ENCODE measurements at places on chromosomes 16 and 17.

DNA sequence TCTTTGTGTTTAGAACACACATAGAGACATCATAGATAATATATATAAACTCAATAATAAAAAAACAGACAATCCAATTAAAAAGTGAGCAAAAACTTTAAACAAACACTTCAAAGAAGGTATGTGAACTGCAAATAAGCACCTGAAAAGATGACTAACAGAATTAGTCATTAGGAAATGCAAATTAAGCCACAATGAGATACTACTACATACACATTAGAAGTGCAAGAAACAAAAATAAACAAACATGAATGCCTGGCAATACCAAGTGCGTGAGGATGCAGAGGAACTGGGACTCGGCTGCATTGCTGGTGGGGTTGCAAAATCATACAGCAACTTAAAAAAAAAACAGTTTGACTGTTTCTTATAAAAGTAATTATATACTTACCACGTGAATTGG lies 799.0 kb downstream of the KCNJ2 start:
- DNase-seq, result no peak

DNA sequence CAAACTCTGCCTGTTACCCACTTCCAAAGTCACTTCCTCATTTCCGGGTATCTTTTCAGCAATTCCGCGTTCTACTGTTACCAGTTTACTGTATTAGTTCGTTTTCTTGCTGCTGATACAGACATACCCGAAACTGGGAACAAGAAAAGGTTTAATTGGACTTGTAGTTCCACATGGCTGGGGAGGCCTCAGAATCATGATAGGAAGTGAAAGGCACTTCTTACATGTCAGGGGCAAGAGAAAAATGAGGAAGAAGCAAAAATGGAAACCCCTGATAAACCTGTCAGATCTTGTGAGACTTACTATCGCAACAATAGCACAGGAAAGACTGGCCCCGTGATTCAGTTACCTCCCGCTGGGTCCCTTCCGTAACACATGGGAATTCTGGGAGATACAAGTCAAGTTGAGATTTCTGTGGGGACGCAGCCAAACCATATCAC lies 30.9 kb downstream of the PAFAH1B1 start:
- DNase-seq, result no peak

GRCh38 chr16:85931596-85932402 lies 32.8 kb downstream of the IRF8 start:
- no peak for DNase-seq

GRCh38 chr16:77987810-77988209 lies 34.5 kb upstream of the CLEC3A start:
- DNase-seq, result no peak

DNA sequence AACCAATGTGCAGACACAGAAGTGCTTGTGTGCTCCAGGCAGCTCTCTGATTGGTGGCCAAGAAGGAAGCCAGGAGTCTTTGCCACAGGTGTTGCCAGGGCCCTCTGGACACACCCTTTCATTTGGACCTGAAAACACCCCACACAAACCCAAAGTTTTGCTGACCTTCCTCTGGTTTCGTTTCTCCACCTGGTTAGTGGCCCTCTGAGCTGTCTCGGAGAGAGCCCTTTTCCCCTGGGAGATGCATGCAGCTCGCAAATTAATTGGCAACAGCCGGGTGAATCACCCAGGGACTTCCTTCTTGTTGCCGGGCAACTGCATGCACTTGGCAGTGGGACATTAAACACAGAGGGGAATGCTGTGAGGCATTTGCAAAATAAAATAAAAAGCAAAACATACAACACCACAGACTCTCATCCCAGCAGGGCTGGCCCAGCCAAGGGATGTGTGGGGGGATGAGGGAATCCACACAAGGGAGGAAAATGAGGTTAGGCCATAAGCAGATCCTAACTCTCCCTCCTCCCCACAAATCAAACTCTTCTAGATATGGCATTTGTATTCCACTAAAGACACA lies 286.6 kb downstream of the SOX9 start:
- DNase-seq, result peak; percentile 90

DNA sequence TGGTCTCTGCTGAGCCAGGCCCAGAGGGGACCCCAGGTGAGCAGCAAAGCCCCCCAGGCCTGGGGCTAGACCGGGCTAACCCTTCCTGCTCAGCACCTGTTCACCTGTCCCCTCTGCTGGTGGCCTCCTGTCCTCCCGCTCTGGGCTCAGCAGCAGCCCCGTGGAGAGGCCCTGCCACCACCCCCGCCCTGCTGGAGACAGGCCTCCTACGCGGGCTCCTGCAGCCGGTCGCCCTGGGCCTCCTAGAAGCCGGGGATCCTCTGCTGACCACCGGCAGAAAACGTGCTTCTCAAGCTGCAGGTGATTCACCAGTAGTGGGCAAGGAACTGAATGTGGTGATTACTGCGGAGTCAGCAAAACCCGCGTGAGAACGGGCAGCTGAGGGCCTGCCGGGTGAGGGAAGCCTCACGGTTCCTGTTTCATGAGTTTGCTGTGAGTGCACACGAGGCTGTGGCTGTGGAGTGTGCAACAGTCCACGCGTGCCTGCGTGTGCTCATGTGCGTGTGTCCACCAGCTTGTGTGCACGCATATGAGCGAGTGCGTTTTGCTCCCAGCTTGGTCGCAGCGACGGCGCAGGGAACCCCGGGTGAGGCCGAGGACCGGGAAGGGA lies 792 bp downstream of the SECTM1 start:
- DNase-seq, result no peak

- DNase-seq, result peak; percentile 76
Measured at GRCh38 chr16:51665436-51665998, 514.4 kb upstream of the SALL1 start.

DNA sequence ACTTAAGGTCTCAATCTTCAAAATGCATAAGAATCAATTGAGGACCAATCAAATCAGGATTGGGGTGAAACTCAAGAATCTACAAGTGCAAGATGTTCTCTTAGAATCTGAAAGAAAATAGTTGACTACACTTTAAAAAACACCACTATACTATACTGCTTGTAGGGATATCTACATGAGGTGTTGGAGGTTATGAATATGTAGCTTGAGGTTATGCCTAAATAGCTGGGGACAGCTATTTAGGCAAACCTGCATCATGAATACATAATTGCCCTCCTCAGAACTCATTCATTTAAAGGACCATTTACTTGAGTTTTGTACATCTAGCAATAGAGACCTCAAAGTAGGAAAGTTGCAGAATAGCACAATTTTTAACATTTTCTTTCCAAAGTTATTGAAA lies 40.1 kb downstream of the KCNJ16 start:
- no peak for DNase-seq

GRCh38 chr16:86580791-86581170 lies 2.4 kb downstream of the FOXL1 start:
- DNase-seq, result no peak

GRCh38 chr16:74291577-74292208 lies 4.9 kb upstream of the PSMD7 start:
- DNase-seq, result no peak

DNA sequence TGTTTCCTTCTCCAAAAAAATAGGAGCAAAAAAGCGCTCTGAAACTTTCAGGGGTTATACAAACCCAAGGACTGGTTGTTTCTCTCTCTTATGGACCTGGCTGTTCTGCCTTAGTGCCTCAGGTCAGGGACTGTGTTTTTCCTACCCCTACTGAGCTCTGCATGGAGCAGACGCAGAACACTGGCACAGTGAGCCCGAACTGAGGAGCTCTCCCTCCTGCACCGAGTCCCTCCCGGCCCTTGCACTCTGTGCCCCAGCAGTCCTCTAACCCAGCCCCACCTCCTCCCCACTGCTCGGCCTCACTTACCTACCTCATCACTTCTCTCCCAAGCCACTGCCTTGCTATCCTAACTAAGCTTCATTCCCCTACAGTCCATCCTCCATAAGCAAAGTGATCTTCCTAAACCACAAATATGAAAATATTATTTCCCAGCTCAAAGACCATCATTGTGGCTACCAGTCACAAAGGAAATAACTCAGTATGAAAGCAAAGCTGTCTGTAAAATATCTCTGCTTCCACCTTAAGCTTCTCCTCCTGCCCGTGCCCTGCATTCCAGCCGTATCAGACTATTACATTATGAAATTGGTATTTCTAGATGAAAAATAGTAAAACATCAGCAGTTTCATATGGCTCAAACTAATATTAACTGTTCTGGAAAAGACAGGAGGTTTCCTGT lies 13.6 kb downstream of the MEIOB start:
- no peak for DNase-seq

DNA sequence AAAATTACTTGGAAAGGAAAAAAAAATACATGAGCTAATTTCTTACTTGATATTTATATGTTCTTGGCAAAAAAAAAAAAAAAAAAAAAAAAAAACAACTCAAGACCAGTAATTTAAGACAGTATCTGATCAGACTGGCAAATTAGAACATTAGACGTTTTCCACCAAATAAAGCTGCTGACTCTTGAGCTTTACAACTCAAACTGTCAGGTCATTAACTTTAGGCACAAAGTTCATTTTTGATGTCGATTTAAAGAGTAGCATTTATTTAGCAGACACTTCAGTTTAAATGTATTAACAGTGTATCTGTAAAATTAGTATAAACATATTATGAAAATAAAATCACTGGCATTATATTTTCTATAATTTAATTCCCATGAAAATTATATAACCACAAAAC lies 66.7 kb downstream of the NCOR1 start:
- no peak for DNase-seq

DNA sequence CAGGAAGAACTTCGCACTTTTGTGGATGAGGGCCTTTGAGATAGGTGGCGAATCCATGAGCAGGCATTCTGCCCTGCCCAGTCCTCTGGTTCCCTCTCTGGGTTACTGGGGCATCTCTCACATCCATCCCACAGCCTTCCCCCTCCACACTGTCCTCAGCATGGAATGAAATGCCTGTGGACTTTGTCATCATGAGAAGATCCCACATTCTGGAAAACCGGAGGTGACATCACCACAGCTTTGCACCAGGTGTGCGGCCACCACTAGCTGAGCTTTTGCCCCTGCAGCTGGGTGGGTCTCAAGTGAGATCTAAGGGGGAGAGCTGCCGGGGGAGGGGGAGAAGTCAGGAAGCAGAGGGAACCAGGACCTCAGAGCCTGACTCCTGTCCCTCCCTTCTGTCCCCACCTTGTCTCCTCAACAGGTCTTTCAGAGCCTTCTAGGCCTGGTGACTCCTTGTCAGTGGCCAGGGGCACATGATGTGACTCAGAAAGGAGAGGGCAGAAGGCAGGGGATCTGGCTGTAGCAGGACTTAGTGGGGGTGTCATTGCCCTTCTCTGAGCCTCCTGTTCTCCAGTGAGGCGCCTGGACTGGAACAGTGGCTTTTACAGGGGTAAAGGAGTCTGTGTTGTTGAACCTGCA lies 40.0 kb upstream of the DLX4 start:
- no peak for DNase-seq

- DNase-seq, result peak; percentile 52
Measured at GRCh38 chr17:77454242-77455095, 313.7 kb downstream of the SEC14L1 start.

GRCh38 chr17:51188271-51188833 lies 22.1 kb downstream of the NME2 start:
- DNase-seq, result no peak

DNA sequence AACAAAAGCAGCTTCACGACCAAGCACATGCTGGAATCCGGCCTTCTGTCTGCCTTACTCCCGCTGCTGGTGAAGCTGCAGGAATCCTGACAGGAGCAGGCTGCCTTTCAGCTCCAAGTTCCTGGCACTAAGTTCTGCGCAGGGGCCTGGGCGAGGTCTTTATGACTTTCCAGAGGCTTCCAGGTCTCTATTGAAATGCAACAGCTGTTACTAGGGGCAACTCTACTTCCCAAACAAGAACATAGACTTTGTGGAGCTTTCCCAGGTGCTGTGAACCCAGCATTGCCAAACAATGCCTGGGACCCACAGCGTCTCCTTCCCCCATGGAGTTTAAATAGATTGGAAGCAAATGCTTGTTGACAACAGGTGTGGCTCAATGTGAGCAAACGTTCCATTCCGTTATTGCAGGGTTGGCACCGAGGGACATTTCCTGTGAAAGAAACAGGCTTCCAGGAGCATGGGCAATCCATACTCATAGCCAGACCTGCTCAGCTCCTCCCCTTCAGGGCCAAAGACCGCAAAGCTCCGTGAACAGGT lies 156.0 kb downstream of the CDH13 start:
- peak; percentile 39 for DNase-seq

DNA sequence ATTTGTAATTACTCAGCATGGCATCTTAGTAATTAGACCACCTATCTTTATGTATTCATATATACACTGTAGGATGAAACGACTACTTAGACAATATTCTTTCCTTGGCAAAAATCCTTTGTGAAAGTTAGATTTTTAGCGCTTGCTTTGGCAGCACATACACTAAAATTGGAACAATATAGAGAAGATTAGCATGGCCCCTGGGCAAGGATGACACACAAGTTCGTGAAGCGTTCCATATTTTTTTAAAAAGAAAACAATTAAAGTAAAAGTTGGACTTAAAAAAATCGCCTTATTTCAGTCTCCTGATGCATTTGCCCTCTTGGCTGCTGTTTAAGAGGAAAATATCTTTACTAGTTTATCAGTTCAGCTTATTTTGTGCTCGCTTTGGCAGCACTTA lies 10.5 kb downstream of the IGSF6 start:
- DNase-seq, result no peak

GRCh38 chr17:57603978-57604377 lies 141.1 kb downstream of the CCDC182 start:
- no peak for DNase-seq

GRCh38 chr17:40910441-40910841 lies 25.4 kb upstream of the KRT20 start:
- DNase-seq, result no peak

- no peak for DNase-seq
Measured at GRCh38 chr17:62663304-62663703, 35.8 kb downstream of the MRC2 start.

DNA sequence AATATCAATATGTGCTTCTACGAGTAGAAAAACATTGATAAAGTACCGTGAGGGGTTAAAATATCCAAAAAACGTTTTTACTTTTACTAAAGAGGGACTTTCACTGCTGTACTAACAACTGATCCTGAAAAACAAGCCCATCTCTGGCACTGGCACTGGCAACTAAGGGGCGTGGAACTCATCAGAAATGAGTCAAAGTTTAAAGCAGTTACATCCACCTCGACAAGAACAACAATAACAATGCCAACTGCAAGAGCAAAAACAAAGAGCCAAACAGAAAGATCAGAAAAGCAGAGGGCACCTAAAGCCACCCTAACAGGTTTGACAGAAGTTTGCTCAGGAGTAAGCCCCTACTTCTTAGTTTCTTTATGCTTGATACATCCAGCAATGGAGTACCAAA lies 13.1 kb downstream of the MBTPS1 start:
- no peak for DNase-seq

- DNase-seq, result no peak
Measured at GRCh38 chr16:24626256-24626655, 86.9 kb downstream of the RBBP6 start.

- no peak for DNase-seq
Measured at GRCh38 chr16:22126037-22126558, 33.8 kb downstream of the VWA3A start.

DNA sequence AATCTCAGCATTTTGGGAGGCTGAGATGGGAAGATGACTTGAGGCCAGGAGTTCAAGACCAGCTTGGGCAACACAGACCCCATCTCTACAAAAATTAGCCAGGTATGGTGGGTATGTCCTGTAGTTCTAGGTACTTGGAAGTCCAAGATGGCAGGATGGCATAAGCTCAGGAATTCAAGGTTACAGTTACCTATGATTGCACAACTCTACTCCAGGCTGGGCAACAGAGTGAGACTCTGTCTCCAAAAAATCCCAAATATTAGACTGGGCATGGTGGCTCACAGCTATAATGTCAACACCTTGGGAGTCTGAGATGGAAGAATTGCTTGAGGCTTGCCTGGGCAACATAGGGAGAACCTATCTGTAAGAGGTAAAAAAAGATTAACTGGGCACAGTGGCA lies 63.4 kb downstream of the CRLF3 start:
- no peak for DNase-seq

- no peak for DNase-seq
Measured at GRCh38 chr17:34556931-34557330, 22.5 kb upstream of the TMEM132E start.

Measured in NCI-H1105 (cell line).